ENCODE measurements at places on chromosomes 1 and 21.
A peak's percentile ranks its signal among the peaks of the same experiment; 100 is the strongest.

GRCh38 chr1:51622455-51622913 is 5.6 kb downstream of the OSBPL9 start:
- DNase-seq: peak; percentile 79

GRCh38 chr1:15325375-15326085 is 78.5 kb downstream of the FHAD1 start:
- DNase-seq: no peak

DNA sequence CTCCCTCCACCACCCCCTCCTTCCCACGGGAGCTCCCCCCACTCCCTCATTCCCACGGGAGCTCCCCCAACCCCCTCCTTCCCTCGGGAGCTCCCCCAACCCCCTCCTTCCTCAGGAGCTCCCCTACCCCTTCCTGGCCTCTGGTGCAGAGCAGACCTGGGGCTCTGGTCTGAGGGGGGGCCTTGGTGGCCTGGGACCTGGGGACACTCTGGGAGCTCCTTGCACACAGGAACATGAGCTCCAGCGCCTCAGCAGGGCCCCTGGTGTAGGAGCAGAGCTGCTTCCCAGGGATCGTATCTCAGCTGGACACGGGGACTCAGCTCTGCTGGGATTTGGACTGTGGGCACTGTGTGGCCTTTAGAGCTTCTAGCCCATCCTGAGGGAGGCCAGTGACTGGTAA is 19.7 kb upstream of the PRSS38 start:
- no peak for DNase-seq

DNA sequence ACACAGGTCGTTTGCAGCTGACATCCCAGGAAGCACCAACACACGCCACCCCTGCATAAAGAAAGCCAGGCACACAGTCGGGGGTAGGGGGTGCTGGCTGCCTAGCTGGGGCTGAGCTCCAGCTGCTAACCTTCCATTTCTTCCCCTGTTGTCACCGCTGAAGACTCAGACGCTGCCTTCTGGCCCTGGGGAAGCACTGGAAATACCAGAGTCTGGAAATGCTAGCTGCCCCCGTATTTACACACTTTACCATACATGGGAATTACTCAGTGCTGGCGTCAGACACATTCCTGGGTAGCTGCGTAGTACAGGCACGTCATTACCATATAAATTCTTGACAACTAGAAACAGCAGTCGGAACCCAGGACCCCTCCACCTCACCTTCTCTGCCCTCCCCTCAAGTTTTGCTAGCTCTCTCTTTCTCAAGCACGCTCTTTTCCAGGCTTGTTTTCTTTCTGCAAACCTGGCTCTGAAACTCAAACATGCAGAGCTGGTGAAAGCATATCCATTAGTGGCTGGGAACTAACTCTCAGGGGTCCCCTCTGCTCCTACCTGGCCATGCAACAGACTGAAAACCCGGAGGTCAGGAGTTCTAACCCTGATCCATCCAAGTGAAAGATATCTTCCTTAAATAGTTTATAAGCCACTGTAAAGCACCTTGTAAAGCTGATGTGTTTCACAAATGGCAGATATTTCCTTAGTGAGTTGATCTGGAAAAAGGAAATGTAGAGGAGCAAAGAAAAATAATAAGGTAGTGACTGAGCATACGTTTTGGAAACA is 3.3 kb downstream of the CSRP1 start:
- DNase-seq: peak; percentile 91

DNA sequence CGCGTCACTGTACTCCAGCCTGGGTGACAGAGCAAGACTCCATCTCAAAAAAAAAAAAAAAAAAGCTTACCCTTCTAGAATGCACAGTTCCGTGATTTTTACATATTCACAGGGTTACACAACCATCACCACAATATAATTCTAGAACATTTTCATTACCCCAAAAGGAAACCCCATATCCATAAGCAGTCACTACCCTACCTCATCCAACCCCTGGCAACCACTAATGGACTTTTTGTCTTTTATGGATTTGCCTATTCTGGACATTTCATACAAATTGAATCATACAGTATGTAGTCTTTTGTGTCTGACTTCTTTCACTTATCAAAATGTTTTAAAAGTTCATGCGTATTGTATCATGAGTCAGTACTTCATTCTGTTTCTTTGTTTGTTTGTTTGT is 22.8 kb downstream of the SYF2 start:
- DNase-seq: no peak

- DNase-seq: no peak
Measured at GRCh38 chr1:41232305-41232704, 9.8 kb downstream of the SCMH1 start.

GRCh38 chr1:87560601-87561360 is 232.1 kb downstream of the LMO4 start:
- DNase-seq: no peak

- DNase-seq: no peak
Measured at GRCh38 chr1:229031061-229031460, 239.8 kb upstream of the RAB4A start.

DNA sequence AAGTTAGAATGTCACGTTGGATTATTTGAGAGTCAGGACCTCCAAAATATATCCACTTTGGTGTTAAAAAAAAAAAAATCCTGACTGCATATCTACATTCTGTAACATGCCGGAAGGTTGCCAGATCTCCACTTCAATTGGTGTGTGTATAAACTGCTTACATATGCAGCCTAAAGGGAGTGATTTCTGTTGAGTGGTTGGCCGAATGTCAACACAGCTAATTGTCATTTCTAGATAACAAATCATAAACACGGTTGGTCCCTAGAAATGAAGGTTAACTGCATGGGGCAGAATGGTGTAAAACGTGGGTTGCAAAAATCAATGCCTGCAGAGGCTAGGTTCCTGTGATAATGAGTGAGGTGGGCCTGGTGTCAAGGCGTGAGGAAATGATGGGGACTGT is 15.0 kb upstream of the ROR1 start:
- DNase-seq: no peak

GRCh38 chr1:155006601-155007101 is 4.0 kb downstream of the ZBTB7B start:
- peak; percentile 25 for DNase-seq

DNA sequence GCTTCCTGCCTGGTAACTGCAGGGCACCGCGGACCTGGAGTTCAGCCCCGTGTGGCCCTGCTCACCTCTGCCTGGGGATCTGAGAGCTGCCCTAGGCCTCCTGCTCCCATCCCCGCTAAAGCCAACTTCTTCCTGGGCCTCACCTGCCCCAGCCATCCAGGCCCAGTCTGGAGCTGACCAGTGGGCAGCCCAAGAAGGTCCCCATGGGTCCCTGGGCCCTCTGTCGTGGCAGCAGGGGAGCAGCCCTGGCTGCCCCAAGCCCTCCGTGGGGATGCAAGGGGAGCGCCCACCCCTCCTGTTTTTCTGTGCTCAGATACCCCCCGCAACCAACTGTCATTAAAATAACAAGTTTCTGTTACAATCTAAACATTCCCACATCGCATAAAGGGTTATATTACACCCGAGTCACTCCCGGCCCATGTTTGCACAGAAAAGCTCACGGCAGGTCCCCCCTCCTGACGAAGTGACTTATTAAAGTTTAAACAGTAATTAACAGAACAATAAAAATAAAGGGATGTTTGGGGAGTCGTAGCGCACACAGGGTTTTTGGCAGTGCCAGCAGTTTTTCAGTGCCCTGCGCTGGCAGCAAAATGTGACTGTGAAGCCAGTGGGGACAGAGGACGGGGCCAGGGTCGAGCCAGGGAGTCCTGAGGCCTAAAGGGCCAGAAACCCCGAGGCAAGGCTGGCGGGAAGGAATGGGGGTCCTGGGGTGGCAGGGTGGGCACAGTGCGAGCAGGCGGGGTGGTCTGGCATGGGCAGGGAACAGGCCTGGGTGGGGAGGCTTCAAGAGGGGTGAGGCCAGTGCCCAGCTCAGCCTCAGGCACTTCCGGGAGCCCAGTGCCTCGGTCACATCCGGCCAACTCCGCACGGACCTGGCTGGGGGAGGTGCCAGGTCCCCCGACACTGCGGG is 121.5 kb downstream of the CASZ1 start:
- DNase-seq: no peak

- DNase-seq: no peak
Measured at GRCh38 chr1:155285631-155286044, 8.4 kb downstream of the HCN3 start.

- no peak for DNase-seq
Measured at GRCh38 chr1:216587715-216588114, 135.5 kb downstream of the ESRRG start.

DNA sequence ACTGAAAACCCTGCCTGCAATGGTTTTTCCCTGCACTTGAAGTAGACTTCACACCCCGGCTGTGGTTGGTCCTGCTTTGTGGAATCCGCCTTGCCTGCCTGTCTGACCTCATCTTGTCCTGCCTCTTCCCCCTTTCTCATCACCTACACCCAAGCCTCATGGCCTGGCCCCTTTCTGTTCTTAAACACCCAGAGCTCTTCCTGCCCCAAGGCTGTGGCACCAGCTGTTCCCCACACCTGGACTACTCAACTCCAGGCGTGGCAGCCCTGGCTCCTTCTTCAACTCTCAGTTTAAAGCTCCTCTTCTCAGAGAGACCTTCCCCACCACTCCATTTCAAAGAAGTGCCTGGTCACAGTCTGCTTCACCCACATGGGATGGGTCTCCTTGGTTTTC is 27.0 kb downstream of the KIAA1614 start:
- DNase-seq: no peak

DNA sequence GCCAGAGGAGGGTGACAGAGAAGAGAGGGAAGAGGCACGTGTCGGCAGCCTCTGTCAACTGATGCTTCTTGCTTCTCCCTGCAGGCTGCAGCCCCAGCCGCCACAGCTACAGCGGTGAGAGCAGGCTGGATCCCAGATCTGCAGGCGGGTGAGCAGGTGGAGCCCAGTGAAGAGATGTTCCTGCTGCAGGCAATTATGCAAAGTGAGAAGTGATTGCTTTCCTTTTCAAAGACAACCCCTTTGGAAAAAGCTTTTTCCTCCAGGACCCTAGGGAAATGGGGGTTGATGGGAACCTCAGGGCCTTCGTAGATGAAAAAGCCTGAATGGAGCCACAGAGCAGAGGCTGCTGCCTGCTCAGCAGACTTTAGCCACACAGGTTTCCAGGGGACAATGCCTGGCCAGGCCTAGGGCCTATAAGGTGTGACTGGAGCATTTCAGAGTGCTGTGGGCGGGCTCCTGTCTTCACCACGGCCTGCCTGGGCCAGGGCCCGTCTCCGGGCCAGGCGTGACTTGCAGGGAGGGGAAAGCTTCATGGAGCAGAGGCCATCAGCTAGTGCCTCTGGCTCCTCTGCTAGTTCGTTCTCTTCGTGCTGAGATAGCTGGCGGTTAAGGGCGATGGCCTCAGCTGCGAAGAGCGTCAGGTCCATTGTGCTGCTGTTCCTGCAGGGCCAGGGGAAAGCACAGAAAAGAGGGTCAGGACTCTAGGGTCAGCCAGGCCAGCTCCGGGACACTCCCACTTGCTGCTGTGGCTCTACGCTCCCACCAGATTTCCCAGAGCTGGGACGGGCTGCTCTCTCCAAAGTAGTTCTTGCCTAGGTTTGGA is 6.9 kb upstream of the KNCN start:
- no peak for DNase-seq

DNA sequence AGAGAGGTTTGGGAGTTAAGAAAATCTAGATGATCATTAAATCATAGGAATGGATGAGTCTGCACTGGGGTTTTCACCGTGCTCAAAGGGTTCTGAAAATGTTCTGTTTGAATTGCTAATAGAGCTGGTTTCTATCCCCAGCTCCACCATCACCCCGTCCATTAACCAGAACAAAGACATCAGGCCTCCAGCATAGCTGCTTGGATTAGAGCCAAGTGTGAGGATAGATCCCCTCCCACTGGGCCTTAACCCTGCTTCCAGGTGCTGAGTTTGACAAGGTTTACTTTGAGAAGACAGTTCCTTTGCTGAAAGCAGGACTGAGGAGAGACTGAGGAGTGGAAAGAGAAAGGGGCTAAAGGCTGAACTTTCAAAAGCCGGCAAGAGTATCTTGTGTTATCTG is 48.3 kb downstream of the MPZL1 start:
- DNase-seq: no peak

GRCh38 chr1:93591676-93592550 is 89.7 kb downstream of the BCAR3 start:
- peak; percentile 17 for DNase-seq

GRCh38 chr1:229253151-229253974 is 17.5 kb upstream of the RAB4A start:
- no peak for DNase-seq

DNA sequence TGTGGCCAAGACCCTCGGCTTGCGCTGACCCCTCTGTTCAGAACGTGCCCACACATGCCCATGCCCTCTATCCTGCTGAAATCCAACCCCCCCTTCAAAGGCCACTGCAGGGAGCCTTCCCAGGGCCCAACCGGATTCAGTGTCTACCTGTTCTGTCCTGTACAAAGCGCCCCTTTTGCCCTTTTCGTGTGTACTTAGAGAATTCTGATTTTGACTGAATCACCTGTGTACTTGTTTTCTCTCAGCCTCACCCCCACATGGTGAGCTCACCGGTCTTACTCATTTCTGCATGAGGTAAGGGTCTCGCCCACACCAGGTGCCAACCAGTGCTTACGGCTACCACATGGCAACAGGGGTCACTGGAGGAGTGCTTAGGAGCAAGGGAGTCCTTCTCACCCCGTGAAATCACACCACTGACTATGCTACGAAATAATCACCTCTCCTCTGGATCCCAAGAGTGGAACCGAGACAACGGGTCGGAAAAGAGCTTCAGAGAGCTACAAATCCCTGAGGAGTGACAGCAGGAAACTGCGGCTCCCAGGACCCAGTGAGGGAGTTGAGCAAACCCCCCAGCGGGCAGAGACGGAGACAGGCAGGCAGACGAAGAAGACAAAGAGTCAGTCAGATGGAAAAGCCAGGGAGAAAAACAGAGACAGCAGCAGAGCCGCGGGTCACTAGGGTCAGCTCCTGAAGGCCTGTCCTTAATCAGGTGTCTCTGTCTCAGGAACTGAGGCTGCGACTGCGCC is 2.1 kb upstream of the S100A2 start:
- peak; percentile 74 for DNase-seq

DNA sequence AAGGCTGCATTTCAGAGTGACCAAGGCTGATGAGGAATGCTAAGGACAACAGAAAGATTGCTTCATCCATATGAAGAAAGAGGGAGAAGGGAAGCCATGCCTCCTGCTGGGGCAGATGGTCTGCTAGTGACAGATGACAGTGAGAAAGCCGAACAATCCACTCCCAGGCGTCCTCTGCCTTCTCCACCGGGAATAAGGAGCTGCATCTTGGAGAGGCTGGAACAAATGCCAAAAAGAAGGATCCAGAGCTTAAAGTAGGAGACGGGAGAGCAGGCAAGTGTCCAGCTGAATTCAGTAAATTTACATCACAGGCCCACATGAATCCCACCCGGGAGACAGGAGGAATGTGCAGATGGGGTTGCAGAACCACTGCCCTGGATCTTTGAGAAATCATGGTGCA is 33.4 kb downstream of the DDX20 start:
- DNase-seq: no peak

GRCh38 chr1:73781251-73781650 is 416.7 kb downstream of the LRRIQ3 start:
- DNase-seq: no peak
